ENCODE measurements at places on chromosomes 4 and X.

DNA sequence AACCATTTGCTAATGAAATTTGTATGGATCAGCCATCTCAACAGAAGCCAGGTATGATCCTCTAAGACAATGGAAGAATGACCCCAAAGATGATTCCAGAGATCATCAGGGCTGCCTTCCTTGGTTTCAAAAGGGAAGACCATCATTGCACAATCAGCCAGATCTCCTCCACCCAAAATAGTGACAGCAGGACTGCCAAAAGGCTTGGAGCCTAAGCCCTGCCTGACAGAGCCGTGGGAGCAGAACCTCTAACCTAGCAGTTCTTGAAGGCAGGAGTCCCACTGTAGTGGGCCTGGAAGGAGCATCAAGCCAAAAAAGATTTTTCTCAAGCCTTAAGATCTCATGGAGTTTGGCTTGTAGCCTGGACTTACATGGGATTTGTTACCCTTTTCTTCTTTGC, 226.0 kb downstream of the RASL11B start:
- DNase-seq: no peak

DNA sequence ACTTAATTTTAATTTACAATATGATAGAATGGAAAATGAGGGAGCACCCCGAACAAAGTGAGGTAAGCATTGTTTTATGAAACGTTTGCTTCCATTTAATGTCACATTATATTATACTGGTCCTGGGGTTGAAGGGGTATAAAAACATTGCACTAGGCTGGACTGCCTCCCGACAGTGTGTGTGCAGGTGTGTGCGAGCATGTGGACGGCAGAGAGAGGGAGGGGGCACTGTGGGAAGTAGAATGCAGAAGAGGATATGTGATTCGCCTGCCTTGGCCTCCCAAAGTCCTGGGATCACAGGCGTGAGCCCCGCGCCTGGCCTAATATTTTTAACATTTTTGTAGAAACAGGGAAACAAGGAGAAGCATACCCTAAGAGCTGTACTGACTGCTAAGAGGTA, 36.0 kb downstream of the IRF2 start:
- DNase-seq: no peak

DNA sequence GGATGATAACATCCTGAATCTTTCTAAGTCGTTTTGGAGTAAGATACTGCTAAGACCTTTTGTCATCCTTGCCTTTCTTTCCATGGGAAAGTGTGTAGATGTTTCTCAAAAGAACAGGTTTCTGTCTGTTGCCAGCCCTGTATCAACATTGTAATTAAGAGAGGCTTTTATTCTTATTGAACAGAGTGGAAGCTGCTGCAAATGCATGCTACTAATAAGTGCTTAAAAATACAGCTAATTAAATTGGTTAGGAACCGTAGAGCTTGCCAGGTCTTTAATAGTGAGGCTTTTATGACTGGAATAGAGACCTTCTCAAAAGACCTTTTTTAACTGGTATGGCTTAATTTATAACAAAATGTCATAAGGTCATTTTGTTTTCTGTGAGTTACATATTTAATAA, 34.4 kb downstream of the INTU start:
- DNase-seq: no peak

GRCh38 chrX:32448320-32448719, 763.0 kb downstream of the DMD start:
- DNase-seq: no peak

GRCh38 chrX:72003811-72004750, 93.4 kb downstream of the NHSL2 start:
- no peak for DNase-seq
